ENCODE measurements at places on chromosomes 7 and 10.

DNA sequence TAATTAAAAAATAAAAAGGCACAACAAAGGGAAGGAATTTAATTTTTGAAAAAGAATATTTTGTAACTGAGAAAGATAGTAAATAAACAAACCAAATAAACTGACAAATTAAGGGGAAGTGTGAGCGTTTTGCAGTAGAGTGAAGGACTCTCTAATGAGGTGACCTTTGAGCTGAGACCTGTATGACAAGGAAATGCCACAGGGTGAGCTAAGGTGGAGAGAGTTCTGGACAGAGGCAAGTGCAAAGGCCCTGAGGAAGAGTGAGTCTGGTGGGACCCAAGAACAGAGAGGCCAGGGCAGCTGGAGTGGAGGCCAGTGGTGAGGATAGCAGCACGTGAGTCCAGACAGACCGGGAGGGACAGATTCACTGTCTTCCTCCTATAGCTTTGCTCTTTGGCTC, 179.4 kb downstream of the CACNB2 start:
- no peak for DNase-seq

DNA sequence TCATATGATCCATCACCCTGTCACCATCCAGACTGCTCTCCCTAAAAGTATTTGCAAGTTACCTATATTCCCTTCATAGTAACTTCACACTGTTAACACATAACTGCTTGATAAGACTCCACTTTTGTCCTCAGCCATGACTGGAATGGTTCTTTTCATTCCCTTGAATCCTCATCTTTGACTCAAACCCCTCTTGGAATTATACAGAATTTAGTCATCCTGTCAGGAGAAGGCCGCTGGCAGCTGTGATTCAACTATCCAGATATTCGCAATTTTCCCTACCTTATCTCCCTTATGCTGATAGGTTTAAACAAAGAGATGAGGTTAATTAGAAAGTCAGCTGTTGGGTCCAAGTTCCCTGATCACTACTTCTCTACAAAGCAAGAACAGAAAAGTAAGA, 143.0 kb upstream of the HPS1 start:
- DNase-seq: no peak

DNA sequence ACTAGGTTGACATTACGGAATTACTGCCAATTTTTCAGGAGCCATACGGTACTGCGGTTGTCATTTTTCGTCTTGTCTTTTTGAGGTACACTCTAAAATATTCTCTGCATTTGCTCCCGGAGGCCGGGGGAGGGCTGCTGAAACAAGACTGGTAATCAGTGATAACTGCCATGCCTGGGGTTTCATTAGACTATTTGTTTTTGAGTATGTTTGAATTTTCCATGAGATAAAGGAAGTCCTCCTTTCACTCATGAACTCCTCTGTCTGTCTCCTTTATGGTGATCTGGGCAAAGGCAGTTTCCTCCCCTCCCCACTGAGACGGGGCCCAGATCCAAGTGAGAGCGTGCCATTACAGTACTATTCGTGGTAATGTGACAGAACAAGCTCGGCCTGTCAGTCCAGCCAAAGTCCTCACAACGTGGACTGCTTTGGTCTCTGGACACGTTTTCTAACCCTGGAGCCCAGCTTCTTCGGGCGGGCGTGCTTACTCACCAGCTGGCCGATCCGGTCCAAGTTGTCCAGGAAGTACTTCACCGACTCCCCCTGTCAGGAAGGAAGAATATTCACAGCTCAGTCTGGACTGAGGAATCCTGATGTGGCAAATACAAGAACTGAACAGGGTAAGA, 45.1 kb downstream of the AMZ1 start:
- no peak for DNase-seq

- DNase-seq: no peak
Measured at GRCh38 chr10:103845972-103846371, 9.4 kb downstream of the SH3PXD2A start.

GRCh38 chr10:6239213-6239991, 36.7 kb downstream of the PFKFB3 start:
- DNase-seq: peak; percentile 23

DNA sequence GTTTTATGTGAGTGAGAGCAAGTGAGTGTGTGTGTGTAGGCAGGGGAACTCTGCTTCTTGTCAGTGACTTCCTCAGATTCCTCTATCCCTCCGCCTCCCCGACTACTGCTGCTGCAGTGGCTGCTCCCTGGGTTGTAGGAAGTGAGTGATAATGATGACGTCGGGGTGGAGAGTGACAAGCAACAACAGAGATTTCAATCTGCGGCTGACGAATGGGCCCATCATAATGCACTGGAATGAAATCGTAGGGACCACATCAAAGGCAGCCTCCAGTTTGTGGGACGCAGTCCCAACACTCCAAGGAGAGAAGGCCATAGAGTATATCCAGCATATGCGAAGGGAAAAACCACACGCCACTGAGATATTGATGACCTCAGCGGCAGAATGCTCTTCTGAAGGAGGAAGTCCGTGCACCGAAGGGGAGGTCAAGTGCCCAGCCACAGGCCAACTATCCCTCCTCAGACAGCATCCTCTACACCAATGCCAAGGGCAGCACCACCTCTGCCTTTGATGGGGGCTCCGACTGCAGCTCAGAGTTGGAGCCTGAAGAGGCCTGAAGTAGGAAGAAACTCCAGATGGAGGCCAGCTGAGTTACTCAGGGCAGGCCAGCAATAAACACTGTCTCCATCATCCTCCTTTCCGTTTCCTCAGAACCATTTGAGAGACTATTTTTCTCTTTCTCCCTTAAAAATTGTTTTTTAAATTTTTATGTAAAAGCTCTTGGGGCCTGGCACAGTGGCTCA, 11.3 kb upstream of the STMP1 start:
- DNase-seq: no peak

DNA sequence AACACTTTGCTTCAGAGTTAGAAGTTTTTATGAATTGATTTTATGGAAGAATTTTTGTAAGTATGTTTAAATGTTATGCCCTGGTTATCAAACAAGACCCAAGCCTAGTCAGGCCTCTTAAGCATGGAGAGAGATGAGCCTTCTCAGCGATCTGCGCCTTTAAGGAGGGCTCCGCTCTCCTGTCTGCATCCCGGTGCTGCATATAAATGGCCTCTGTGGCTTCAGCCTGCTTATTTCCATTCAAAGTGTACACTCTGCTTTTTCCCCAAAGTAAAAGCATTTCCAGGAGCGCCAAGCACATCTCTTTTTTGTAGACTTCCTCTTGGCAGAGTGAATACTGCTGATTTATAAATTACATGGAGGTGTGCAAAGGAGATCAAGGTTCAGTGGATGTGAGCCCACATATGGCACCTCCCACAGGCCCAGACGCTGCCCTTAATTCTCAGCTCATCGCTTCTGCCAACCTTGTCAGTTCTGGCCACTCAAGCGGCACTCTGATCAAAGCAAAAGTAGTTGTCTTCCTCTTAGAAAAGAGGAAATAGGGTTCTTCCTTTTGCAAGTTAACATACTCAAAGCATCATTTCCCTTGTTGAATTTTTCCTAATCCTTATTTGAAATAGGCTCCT, 70.0 kb upstream of the SFMBT2 start:
- no peak for DNase-seq

DNA sequence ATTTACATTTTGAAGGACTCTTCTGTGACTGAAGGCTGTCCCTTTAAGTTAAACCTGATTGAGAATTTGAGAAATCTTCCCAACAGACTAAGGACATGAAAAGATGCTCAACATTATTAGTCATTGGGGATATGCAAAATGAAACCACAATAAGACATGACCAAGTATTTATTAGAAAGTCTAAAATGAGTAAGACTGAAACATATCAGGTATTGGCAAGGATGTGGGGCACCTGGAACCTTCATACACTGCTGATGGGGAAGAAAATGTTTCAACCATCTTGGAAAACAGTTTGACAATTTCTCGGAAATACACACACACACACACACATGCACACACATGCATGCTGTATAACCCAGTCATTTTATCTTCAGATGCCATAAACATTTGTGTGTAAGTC, 132.1 kb upstream of the CDK6 start:
- no peak for DNase-seq

- no peak for DNase-seq
Measured at GRCh38 chr7:50022991-50023390, 70.1 kb downstream of the ZPBP start.

GRCh38 chr10:84291384-84291783, 37.0 kb upstream of the CCSER2 start:
- no peak for DNase-seq

- DNase-seq: no peak
Measured at GRCh38 chr10:59833810-59834209, 72.5 kb downstream of the CCDC6 start.

- DNase-seq: no peak
Measured at GRCh38 chr10:35661236-35661635, 19.1 kb upstream of the FZD8 start.

DNA sequence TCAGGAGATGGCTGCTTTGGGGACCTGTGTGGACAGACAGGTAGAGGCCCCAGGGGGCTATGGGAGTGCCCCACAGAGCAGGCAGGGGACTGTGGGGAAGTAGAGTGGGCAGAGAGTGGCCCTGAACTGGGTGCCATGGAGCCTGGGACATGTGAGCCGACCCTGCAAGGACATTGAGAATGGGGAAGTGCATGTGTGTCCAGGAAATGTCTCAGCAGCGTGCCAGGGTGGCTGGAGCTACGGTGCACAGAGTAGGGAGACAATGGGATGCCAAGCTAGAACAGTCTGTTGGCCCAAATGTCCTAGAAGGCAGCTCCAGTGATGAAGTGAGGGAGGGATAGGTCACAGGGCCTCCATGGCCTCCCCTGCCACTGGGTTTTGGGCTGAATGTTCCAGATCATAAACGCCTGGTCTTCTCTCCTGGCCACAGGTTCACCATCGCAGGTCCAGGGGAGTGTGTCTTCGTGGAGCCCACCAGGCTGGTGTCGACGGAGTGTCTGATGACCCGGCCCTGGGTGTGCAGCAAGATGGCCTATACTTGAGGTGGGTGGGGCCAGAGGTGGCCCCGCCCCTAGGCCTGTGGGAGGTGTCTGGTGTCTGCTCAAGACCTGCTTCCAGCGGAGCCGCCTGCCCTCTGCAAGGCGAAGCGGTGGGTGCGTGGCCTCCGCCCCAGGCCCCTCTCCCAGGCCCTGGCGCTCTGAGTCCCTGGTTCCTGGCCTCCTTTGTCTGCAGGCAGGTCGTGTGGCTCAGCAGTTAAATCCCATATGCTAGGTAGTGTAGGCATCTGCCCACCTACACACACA, 20.5 kb downstream of the CLEC2L start:
- DNase-seq: no peak

DNA sequence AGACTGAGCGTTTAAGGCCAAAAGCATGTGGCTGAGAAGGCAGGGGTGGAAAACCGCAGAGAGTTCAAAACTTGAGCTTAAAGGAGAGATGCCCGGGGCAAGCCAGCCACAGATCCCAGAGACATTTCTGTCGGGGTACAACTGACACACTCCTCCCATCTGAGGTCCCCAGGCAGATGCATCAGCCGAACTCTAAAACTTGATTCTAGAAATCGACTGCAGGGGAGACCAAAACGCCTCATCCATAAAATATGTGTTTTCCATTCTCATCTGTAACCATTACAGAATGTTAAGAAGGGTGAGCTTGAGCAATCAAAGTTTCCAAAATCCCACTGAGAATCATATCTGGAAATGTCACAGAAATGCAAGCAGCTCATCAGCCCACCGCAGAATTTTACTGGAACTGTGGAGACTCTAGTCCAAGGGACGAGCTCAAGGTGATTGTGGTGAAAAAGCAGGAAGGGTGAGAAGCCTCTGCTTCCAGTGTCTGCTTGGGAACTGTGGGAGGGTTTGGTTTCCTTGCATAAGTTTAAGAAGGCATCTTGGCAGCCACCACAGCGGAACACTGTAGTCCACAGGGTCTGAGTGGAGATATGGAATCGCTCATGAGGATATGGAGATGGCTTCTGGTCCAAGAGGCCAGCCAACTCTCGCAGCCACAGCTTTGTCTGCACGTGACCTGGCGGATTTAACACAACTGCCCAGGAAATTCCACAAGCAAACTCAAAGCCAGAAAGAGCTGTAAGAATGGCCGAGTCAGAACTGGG, 249.2 kb downstream of the SFMBT2 start:
- no peak for DNase-seq

GRCh38 chr10:22319980-22320558, 830 bp upstream of the BMI1 start:
- no peak for DNase-seq

DNA sequence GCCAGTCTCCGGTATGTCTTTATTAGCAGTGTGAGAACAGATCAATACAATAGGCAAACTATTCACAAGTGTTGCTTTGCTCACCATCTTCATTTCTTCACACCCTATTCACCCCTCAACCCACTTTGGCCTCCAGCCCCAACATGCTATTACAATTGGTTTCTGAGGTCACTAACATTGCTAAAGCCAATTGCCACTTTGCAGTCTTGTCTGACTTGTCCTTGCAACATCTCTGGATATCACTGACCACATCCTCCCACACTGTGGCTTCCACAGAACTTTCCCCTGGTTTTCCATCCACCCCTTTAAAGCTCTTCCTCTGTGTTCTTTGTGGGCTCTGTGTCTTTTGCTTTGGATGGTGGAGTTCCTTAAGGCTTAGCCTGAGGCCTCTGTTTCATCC, 5.2 kb upstream of the APBB1IP start:
- no peak for DNase-seq

DNA sequence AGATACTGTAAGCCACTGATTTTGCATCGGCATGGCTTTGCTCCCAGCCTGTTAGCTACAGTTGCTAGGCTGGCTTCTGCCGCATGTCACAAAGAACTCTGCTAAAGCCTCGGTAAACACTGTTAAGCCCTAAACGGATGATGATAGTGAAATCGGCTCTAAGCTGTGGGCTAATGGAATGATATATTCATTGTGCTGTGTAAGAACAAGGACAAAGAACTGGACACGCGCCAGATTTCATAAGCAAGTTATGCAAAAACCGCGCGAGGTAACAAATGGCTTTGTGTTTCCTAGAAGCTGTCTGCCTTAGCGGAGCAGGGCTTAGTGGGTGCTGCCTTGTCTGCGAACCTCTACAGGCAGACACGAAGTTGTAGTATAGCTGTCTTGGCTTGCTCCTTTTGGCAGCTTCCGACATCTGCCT, 331.3 kb upstream of the COBL start:
- no peak for DNase-seq

GRCh38 chr7:126699707-126700106, 553.0 kb downstream of the GRM8 start:
- no peak for DNase-seq

DNA sequence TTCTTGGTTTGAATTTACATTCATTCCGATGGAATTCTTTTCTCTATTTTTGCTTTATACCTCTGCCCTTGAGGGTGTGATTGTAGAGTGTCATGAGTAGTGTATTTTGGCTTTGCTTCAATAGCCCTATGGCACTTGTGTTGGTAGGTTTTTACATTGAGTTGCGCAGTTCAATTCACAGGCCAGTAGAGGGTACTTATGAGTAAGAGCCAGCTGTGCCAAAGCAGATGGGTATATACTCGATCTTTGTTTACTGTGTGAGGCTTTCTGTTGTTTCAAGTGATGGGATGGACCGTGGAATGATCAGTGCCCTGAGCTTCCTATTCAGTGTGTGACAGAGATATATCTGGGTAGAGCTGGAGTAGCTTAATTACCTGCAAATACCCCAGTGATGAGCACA, 4.3 kb upstream of the AKR1C3 start:
- no peak for DNase-seq
